T-cell (primary cell): ENCODE measurements at places on chromosomes 4 and X.

GRCh38 chrX:151030845-151031244, 47.7 kb downstream of the HMGB3 start:
- no peak for DNase-seq

GRCh38 chr4:47471591-47471990, 8.1 kb upstream of the COMMD8 start:
- DNase-seq: no peak

DNA sequence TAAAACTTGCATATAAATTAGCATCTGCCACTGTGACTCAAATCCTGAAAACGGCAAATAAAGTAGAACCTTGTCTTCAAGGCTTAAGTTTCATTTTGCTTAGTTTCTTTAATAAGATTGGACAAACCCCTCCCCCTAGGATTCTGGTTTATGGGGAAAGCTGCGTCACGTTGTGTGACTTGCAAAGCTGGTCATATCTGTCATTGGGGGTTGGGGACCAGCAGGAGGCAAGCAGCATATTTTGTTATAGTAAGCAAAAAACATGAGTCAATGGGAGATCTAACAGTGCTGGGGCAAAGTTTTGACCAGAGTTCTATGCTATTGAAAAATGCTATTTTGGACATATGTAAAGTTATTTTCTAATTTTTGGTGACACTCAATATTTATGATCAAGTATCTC, 407.3 kb downstream of the PCDH18 start:
- DNase-seq: no peak

- DNase-seq: no peak
These were observed 91.6 kb downstream of the ANXA10 start for GRCh38 chr4:168183717-168184571.
